ENCODE measurements at places on chromosomes 16 and 17.

DNA sequence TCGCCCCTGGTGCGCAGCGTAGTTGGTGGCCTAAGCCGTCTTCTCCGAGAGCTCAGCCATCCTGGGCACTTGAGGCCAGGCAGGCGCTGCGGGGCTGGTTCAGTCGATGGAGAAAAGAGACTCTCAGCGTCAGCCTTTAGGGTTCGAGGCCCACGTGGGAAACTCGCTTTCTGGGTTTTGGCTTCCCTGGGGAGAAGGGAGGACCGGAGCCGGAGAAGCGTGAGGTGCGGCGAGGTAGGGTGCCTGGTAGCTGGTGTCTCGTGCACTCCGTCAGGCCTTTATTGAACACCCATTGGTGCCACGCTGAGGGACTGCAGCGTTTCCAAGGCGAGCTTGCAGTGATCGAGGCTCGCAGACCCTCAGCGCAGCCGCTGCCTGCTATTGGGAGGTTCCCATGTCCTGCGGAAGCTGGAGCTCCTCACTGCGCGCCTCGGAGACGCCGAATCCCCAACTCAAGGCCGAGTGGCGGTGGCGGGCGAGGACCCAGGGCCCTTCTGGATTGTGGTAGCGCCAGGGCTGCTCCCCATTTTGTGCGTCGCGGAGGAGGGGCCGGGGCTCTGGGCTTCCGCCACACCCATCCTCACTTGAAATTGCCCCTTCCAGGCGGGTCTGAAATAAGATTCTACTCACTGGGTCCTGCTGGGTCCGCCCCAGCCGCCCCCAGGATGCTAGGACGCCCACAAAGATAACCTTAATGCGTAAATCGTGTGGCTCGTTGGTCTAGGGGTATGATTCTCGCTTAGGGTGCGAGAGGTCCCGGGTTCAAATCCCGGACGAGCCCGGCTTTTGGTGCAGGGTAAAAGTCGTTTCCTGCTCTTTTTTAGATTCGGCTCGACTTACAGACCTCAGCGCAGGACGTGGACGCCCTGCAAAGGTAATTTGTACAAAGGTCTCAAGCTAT, 1.2 kb downstream of the OR1F1 start:
- DNase-seq: no peak

DNA sequence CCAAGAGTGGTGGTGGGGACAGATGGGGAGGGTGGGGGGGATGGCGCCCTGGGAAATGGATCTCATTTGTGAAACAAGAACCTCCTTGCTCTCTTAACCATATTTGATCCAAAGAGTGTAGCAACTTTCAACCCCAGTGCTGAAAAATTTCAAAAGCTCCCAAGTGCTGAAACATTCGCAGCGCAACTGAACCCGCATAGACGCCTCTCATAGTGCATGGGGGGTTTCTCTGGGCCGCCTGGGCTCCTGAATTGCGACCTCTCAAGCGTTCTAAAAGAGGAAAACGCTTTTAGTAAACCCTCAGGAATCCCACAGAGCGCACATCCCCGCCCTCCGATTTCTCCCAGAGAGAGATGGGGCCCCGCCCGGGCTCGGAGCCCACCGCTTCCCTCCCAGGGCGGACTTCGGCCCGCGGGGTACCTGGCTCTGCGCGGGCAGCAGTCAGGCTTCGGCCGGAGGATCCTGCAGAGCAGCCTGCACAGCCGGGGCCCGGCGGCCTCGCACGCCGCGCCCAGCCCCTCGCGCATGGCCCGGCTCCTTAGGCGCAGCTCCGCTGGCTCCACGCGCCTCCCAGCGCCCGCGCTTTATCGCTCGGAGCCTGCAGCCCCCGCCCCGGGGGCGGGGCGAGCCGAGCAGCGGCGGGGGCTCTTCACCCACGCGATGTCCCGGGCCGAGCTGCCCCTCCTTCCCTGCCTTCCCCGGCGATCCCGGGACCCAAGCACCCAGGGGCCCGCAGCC, 7.0 kb downstream of the NOS2 start:
- no peak for DNase-seq

DNA sequence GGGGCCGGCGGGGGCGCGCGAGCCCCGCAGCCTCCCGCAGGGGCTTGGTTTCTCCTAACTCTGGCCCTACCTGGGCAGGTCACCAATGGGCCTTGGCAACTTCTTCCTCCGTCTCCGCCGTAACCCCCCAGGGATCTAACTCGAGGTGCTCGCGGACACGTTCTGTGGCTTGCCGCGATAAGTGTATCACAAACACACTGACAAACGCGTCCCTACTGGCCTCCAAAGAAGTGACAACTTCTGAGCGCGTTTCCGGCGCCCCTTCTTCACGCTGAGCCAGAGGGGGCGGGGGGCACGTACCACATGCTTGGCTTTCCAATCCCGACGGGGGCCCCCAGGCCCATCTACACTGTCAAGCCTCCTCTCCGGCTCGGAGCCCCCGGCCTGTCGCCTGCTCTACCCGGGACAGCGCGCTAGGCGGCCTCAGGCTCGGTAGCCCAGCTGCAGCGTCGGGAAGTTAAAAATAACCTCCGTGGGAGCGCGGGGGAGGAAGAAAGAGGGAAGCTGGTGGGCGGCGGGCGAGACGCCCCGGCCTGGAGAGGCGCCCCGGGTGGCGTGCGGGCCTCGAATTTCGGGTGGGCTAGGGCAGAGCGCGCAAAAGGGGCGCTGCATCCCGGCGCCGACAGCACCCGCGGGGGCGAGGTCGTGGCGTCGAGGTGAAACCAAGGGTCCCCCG, 725 bp upstream of the SPHK1 start:
- peak; percentile 25 for DNase-seq

DNA sequence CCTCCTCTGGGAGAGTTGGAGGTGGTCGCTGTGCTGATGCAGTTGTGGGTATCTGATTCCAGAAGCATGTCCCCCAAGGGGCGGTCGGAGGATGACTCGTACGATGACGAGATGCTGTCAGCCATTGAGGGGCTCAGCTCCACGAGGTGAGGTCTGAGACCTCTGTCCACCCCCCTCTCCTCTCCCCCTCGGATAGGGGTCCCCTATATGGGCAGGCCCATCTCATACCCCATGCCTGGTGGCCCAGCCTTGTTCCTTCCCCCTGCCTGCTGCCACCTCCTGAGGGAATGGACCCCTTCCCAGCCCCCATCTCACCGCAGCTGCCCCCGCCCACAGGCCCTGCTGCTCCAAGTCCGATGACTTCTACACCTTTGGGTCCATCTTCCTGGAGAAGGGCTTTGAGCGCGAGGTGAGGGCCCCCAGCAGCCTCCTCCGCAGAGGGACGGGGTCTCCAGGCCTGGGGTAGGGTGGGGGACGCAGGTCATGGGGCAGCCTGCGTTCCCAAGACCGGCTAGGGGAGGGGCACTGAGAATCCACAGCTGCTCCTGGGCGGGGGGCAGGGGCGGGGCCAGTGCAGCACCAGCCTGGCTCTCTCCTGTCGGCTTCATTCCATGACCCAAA, 39.2 kb downstream of the ADCY7 start:
- DNase-seq: no peak

DNA sequence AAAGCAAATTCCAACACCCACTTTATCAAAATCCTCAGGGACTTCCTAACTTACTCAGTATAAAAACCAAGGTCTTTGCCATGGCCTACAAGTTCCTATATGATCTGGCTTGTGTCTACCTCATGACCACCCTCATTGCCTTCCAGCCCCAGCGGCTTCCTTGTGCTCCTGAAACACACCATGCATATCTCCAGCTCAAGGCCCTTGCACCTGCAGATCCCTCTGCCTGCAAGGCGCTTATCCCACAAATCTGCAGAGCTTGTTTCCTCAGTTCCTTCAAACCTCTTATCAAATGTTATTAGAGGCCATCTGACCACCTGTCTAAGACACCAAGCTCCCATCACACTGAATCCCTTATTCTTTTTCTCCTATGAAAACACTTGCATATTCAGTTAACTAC, 2.6 kb downstream of the BBS2 start:
- no peak for DNase-seq

- no peak for DNase-seq
Observed at GRCh38 chr17:29252101-29252791, 5.6 kb downstream of the CRYBA1 start.

- DNase-seq: no peak
Observed at GRCh38 chr17:68909066-68909465, 46.1 kb downstream of the ABCA8 start.

GRCh38 chr17:17545031-17545820, 46.3 kb downstream of the PEMT start:
- no peak for DNase-seq

DNA sequence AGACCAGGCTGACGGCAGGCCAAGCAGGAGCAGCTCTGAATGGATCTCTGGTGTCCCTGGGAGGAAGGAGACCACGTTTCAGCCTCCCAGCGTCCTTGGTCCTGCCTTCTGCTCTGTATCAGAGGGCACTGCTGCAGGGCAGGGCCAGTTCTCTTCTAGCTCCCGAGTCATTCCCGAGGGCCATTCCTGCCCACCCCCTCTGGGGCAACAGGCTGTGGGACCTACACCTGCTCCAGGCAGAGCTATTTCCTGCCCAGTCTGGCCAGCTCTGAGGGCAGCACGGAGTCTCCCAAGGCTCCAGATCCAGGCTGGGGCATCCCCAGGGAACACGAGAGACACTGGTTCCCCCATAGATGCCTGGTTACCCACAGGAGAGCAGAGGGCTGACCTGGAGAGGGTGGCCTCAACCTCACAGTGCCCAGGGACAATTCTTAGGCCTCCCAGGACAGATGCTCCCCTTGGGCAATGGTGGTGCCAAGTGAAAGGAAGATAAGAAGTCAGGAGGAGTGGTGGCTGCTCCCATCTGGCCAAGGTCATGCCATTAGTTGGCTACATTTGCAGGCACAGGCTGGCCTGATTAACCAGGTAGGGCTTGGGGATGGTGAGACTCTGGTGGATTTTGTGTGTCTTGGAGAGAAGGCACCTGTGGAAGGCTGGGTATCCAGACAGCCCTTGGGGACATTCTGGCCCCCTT, 2.0 kb downstream of the WFIKKN2 start:
- DNase-seq: no peak

DNA sequence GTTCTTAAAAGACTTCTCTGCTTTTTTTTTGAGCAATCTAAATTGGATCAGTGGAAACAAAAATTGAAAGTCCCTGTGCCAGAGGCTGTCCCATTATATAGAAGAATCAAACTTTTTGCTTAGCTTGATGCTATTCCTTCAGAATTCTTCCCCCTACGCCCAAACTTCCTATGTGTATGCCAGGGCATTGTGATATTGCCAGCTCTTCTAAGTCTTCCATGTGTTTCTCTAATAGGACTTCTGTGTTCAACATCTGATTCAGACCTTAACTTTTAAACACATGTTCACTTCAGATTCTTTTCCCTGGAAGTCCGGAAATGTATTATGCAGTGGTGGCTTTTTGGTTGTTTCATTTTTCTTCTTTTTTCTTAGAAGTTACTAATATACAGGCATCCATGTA, 18.7 kb downstream of the PTRH2 start:
- DNase-seq: no peak

GRCh38 chr17:8894673-8895578, 27.5 kb upstream of the PIK3R6 start:
- DNase-seq: no peak

GRCh38 chr17:57703273-57703672, 41.8 kb downstream of the CCDC182 start:
- DNase-seq: no peak

- no peak for DNase-seq
Observed at GRCh38 chr17:20784100-20784665, 204.7 kb downstream of the CDRT15L2 start.

GRCh38 chr17:72937707-72938106, 154.8 kb downstream of the SLC39A11 start:
- DNase-seq: no peak

All from stimulated activated CD4-positive, alpha-beta T cell treated with anti-CD3 and anti-CD28 coated beads, Interleukin-15, amount 100 ng/mL, for 1 hour (primary cell).